ENCODE measurements at places on chromosomes 4 and X.

DNA sequence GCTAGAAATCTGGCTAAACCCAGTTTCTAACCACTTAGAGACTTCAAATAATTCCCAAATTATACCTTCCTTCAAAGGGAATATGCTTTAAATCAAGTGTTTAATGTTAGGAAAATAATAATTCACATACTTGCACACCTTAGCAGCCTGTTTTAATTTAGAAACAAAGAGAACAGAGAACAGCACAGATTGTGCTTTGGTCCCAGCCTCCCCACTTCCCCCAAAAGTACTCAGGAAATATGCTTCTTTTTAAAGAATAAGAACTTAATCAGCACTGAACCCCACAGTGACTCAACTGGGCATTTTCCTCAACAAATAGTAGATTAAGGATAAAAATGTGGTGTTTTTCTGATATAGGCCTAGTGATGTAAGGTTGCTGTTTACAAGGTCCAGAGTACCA, 295.8 kb downstream of the GBA3 start:
- no peak for DNase-seq

DNA sequence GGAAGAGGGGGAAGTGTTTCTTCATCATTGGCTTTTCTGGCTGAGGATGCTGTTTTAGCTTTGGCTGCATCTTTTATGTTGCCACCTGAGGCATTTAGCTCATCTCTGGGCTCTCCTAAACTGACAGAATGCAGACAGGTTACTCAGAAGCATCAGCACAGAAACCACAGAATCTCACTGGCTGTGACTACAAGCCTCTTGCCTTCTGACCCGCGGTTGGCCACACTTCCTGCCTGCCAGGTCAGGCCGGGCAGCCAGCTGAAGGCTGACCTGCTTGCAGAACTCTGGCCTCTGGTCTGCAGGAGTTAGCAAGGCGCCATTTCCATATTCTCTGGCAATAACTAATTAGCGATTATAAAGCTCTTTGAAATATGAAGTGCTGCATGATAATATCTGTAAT, 366.5 kb downstream of the MID1IP1 start:
- DNase-seq: no peak

- DNase-seq: no peak
These were observed 63.2 kb downstream of the TEX13C start for GRCh38 chrX:125382889-125383288.

- no peak for DNase-seq
These were observed 72.1 kb downstream of the AMOT start for GRCh38 chrX:112768563-112768962.
